Activated CD8-positive, alpha-beta memory T cell treated with anti-CD3 and anti-CD28 coated beads for 1 hour (primary cell): ENCODE measurements at places on chromosomes 6 and 20.

- DNase-seq: no peak
These were observed 12.3 kb downstream of the RSPH3 start for GRCh38 chr6:158987657-158988056.

GRCh38 chr6:77876300-77876699 lies 223.5 kb downstream of the MEI4 start:
- DNase-seq: no peak

DNA sequence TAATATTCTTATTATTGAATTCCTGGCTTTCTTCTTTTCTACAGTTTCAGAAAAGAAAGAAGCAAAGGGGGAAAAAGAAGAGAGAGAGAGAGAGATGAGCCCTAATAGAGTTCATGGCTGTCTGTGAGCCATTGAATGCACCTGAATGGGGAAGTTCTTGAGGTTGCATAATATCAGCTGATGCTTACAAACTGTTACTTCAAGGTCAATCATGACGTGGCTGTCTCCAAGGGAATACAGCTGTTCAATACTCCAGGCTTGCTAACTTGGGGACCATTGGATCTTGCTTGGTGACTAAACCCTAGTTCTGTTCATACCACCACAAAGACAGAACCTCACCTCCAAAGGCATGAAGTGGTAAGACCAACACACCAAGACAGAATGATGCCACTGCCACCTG lies 180.4 kb downstream of the ADGRG6 start:
- no peak for DNase-seq

GRCh38 chr6:92354270-92354829 lies 1065.0 kb downstream of the EPHA7 start:
- DNase-seq: no peak

GRCh38 chr6:155341130-155341828 lies 27.0 kb upstream of the TFB1M start:
- DNase-seq: no peak

DNA sequence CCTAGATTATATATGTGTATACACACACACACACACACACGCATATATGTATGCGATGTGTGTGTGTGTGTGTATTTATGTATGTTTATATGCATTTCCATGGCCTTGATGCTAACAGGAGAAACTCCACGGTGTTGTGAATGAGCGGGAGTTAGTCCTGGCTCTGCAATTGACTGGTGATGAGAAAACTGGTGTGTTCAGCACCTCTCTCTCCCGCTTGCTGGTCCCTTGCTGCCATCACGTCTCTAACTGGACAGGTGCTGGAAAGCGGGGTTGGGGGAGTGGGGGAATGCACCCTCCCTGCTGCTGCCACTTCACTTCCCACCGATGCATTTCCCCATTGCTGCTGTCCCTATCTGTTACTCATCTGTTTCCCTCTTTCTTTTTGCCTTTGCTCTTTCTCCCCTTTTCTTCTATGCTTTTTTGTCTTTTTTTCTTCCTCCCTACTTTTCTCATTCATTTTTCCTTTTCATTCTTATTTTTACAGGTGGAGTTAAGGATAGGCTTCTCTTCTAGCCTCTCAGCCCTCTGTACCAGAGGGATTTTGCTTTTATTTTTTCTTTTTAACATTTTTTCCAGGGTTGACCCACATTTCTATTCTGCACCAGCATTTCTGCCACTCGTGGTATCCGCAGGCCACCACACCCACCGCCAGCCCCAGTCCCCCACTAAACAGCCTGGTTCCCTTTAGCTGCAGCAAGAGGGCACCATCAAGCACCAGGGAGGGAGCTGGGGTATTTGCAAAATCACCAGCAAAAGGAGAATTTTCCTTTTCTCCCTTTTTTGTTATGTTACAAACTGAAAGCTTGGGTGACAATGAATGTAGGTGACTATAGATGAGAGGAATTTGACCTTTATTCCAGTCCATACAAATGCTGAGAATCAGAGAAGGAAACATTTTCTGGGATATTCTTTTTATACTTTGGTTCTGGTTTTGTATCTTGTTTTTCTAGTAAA lies 115.6 kb downstream of the TCP11 start:
- no peak for DNase-seq
